Astrocyte (in vitro differentiated cells and primary cell): ENCODE measurements at places on chromosomes 2 and 18. TPM values are rescaled to one million over a fixed set of nuclear protein-coding genes. Genes with fewer than 3 reads are reported as not detected.

GRCh38 chr2:126662621-126663020 lies 6.7 kb downstream of the GYPC start:
- H3K36me3 ChIP-seq, result no peaks in the 10 kb centered on the region
- H3K4me3 ChIP-seq, result no peak overlapping the region
- no peak for DNase-seq
- no peak overlapping the region for H3K27ac ChIP-seq
- H3K4me1 ChIP-seq, result peaks cover 15% of the 10 kb centered on the region
- H3K27me3 ChIP-seq, result no peaks in the 10 kb centered on the region

Gene LYG2
- not detected in 2 replicates for total RNA-seq

DNA sequence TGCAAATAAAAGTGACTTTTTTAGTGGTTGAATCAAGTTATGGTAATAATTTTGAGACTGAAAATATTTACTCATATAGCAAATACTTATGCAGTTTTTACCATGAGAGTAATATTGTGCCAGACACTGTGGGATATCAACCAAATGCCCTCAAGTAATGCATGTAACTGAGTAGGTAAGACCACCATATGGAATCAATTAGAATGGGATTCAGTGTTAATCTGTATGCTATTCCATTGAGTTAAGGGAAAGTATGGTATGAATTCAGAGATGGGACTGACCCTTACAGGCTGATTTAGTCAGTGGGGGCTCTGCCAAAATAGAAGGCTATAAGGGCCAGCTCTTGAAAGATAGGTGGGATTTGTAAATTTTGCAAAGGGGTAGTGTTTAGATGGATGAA lies 131.6 kb downstream of the CCDC85A start:
- no peaks in the 10 kb centered on the region for H3K36me3 ChIP-seq
- no peaks in the 10 kb centered on the region for H3K27me3 ChIP-seq
- no peak for DNase-seq
- H3K4me1 ChIP-seq, result no peaks in the 10 kb centered on the region

Gene EVX2
- not detected in 2 replicates for total RNA-seq
